ENCODE measurements at places on chromosomes 12 and 14. TPM values are rescaled to one million over a fixed set of nuclear protein-coding genes. Genes with fewer than 3 reads are reported as not detected.

DNA sequence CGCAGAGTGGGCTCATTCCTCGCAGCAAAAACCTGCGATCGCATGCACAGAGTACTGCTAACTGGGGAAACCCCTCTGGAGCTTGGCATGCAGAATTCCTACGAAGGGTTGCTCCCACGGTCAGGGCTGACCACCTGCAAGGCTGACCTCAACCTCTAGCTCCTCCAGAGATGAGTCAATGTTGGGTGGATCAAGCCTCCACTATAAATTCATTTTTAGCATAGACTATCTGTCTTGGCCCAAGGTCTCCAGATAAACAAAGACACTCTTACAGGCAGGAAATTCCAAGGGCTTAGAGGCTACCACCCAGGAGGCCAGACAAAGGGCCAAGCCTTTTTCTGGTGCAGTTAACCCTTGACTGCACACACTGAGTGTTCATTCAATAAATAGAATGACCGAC is 296.5 kb downstream of the TMEM132D start:
- DNase-seq: no peak

Gene AVPR1A
- 0.05 TPM for total RNA-seq

- no peak for DNase-seq
These were observed 87.3 kb upstream of the LRIG3 start for GRCh38 chr12:59007620-59008019.

Gene HCAR2
- not detected for total RNA-seq

Gene OSGEP
- 86.5 TPM for total RNA-seq

DNA sequence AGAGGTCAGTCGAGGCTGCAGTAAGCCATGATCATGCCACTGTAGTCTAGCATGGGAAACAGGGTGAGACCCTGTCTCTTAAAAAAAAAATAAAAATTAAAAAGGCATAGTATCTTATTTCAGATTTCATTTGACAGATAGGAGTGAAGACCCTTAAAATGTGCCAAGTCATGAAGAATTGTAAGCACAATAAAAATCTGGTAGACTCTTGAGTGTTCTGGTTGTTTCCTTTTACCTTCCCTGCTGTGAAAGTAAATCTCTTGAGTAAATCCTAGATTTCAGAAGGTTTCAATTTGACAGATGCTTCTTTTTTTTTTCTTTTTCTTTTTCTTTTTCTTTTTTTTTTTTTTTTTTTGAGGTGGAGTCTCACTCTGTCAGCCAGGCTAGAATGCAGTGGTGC is 109.0 kb downstream of the ESR2 start:
- DNase-seq: no peak

GRCh38 chr14:90381999-90382451 is 14.8 kb upstream of the CALM1 start:
- no peak for DNase-seq

Gene SYNDIG1L
- total RNA-seq: not detected

- no peak for DNase-seq
These were observed 53.4 kb upstream of the PYGL start for GRCh38 chr14:50997712-50998111.

Gene CCDC184
- 0.22 TPM for total RNA-seq

GRCh38 chr14:22251090-22251489 is 337.9 kb downstream of the DAD1 start:
- DNase-seq: no peak

GRCh38 chr12:72889791-72890190 is 617.6 kb downstream of the TRHDE start:
- no peak for DNase-seq

DNA sequence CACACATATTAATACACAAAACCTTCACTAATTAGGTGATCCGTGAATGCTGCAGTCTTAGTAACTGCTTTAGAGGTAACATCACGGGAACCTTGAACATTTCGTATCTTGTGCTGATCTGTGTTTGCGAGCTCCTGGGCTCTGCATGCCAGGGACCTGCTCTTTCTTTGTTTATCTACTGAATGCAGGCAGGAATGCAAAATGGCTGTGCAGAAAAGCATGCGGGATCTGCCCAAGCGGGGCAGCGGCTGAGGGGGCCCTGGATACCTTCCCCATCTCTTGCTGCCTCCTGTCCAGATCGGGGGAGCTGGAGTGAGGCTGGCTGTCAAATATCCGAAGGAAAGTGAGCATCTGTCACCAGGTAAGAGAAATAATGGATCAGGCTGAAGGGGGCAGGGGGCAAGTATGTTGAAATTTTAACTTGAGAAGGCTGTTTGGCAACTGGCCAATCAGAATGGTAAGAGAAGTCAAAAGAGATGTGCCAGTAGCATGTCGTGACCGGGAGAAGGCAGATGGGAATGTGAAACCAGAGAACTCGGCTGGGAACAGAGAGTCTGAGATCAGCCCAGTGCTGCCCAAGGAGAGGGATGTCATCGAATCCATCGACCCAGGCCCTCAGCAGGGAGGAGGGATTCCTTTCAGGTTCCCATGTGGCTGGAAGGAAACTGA is 191.4 kb downstream of the TTC7B start:
- DNase-seq: no peak

Gene WNT5B
- not detected for total RNA-seq

Gene IL23A
- 35.1 TPM for total RNA-seq

- no peak for DNase-seq
These were observed 34.7 kb downstream of the COX8C start for GRCh38 chr14:93381644-93382043.

GRCh38 chr12:68899251-68899771 is 33.7 kb downstream of the CPM start:
- no peak for DNase-seq
